ENCODE measurements at places on chromosomes 12 and 14.

DNA sequence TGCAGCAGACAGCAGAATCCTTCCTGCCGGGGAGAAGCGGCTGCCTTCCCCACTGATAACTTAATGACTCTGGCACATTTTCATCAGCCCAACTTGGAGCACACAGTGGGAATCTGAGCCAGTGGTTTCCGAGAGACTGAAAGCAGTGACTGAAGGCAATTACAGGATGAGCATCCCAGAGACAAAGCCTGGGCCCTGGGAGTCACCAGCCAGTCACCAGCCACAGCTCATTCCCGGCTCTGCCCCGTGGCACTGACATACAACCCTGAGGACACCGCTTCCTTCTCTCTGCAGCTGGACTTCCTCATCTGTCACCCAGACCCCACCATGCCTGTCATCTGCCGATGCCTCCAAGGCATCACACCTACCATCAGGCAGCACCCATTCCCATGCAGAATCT lies 192.3 kb downstream of the DPF3 start:
- no peak for DNase-seq

GRCh38 chr12:76726626-76727025 lies 37.3 kb upstream of the ZDHHC17 start:
- DNase-seq: no peak

DNA sequence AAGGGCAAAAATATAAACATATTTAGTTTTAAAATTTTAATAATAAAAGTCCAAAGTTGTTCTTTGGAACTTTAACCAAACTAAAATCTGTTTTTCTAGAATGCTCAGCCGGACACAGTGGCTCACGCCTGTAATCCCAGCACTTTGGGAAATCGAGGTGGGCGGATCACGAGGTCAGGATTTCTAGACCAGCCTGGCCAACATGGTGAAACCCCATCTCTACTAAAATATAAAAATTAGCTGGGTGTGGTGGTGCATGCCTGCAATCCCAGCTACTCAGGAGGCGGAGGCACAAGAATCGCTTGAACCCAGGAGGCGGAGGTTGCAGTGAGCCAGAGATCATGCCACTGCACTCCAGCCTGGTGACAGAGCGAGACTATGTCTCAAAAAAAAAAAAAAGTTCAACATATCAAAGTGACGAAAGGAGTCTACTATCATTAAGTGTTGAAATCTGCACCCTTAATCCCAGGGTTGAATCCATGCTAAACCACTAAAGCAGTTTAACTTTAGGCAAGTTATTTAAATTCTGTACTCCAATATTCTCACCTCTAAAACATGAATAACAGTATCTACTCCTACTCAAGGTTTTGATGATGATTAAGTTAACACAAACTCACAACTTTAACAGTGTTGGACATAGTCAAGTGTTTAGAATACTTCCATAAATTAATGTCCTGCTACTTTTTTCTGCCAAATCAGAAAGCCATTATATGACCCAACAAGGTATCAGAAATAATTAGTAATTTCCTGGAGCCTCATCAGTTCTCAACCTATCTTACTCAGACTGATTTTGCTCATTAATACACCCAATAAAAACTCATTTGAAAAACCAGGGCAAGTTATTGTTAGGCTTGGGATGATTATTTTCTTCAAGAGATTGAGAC lies 11.0 kb downstream of the HNRNPC start:
- DNase-seq: no peak

GRCh38 chr12:124493809-124494750 lies 73.3 kb downstream of the NCOR2 start:
- no peak for DNase-seq

DNA sequence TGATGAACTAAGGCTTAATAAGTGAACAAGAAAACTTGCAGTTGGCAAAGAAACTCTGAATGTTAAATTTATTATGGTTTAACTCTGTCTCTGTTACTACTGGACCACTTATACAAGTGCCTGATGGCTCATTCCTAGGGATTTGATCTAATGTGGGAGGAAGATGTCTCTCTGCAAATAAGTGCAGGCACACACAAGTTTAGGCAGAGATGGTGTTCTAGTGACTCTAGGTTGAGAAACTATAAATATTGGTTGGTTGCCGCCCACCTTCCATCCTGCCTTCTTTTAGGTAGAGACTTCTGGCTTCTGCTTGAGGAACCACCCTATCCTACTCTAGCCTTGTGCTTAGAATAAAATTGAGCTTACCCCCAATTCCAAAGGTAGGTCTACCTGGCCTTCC lies 256.2 kb downstream of the PAWR start:
- DNase-seq: no peak

DNA sequence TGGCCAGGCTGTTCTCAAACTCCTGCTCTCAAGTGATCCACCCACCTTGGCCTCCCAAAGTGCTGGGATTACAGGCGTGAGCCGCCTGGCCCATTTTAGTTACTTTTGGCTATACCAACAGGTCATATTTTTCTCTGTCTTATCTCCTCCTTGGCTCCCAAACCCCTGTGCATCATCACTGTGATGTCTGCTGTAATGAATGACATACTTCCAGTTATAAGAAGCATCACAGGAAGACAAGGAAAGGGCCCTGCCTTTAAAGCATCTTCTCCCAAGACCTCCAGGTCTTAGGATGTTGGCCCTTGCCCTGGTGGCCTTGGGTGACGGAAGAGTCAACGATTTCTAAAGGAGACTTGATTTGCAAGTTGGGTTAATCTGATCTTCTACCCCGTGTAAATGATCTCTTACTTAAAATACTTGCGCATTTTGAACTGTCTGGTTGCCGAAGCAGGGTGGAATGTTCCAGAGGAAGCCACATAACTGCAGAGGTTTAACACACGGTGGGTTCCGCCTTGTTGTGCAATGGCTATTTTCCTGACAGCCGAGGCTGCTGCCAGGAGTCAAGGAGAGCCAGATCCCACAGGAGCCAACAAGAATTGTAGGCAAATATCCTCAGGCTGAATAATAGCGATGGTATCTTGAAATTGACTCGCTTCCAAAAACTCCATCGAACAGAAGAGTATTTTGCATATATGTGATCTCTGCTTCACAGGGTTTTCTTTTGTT lies 55.7 kb upstream of the PLXNC1 start:
- DNase-seq: no peak

DNA sequence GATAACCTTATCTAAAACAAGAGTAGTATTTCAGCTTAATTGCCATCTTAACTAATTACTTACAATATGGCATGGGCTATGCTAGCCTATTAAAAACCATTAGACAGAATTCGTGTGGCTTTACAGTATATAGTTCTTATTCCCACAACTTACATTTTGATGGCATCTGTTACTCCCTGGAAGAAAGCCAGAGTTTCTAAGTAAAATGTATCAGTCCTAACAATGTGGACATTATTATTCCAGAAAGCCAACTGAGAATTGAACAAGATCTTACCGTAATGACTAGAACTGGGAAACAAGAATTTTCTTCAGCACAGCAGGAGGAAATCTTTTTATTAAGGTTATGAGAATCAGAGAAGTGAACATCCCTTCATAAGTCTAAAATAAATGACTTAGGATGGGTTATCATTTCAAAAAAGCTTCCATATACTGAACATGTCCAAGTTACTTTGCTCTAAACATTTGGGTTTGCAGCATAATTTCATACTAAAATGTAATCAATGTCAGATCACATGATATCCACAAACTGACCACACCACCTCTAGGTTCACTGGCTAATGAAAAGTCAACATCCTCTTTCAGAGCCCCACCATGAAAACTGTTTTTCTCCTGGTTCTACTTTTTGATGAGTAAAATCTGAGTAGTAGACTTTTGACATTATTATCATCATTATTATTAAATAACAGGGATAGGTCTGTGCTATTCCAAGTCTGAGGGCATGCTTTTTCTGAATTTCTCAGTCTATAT lies 179.7 kb downstream of the SSPN start:
- DNase-seq: no peak

DNA sequence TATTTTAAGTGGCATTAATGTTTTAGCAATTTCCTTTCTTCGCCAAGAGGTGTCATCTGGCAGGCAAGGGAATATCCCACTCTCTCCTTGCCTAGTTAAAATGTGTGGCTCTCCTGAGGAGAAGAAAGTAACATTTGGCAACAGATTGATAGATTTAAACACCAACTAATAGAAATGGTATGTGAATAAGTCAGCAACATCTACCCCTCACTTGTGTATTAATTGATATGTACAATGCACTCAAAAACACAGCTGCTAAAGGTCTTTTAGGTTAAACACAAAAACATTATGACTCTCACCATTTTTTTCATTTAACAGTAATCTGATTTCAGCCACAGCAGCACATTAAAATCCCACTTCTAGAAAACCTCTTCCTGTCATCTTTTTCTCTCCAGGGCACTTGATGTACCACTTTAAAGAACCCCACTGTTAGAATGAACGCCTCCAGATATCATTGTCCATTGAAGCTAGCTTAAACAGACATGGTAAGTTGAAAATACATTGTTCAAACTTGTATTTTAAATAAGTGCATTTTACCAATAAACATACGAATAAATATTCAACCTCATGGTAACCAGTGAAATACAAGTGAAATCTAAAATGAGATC lies 151.7 kb downstream of the RPAP3 start:
- DNase-seq: no peak

- no peak for DNase-seq
These were observed 16.4 kb downstream of the NID2 start for GRCh38 chr14:52052288-52052943.

DNA sequence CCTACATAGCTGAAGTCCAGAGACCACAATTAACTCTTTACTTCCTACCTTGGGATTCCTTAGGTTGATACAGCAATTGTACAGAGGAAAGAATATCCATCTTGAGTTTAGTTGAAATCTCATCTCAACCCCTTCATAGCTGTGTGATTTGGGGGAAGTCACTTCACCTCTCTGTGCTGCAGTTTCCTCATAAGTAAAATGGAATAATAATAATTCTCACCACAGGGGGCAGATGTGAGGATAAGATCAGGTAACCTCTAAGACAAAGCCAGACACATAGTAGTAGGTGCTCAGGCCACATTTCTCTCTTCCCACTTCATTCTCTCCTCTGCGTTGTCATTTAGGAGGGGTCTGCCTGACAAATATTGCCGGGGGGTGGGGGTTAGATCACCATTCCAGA lies 6.7 kb downstream of the FOXN4 start:
- DNase-seq: no peak

DNA sequence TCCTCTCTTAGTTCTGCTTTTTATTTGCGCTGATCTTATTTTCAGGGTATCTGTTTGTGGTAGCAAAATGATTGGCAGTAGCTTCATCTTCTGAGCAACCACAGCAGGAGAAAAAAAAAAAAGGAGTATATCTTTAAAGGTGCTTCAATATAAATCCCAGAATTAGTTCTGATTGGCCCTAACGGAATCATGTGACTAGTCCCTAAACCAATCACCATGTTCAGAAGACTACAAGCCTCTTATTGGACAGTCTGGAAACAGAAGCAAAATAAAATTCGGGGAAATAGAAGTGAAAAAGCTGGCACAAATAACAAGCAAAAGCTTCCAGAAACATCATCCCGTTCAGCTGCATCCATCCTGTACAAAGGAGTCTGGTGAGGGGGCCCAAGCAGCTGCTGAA lies 49.9 kb upstream of the PTPRO start:
- no peak for DNase-seq

- DNase-seq: no peak
These were observed 98.8 kb downstream of the DAD1 start for GRCh38 chr14:22489957-22490950.

DNA sequence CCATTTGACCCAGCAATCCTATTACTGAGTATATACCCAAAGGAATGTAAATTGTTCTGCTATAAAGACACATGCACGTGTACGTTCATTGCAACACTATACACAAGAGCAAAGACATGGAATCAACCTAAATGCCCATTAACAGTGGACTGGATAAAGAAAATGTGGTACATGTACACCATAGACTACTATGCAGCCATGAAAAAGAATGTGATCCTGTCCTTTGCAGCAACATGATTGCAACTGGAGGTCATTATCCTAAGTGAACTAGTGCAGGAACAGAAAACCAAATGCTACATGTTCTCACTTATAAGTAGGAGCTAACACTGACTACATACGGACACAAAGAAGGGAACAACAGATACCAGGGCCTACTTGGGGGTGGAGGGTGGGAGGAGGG lies 45.7 kb upstream of the VRK1 start:
- no peak for DNase-seq

DNA sequence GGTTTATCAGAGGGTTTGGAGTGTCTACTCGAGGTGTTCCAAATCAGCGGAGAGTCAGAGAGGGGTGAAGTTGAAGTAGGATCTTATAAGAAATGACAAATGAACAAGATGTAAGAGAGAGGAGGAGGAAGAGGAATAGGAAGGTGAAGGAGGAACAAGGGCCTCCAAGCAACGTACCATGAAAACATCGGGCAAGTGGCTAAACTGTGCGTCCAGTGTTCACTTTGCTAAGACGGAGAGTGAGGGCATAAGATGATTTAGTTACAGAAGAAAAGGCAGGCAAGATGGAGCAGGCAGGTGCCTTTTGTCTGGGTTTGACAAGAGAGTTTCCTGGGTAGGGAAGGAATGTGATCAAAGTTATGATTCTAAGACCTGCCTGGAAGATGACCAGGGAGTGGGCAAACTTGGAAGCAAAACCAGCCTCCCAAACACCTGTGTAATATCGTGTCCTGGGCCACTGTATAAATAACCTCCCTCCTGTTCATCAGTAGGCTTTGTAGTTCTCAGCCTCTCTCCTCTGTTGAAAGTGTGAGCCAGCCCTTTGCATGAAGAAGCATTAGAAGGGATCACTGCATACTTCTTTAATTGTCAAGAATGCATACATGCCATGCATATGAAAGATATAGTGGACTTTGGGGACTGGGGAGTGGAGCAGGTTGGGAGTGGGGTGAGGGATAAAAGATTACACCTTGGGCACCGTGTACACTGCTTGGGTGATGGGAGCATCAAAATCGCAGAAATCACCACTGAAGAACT lies 111.4 kb downstream of the ZFP36L1 start:
- DNase-seq: no peak

GRCh38 chr12:95283371-95283770 lies 65.8 kb downstream of the VEZT start:
- no peak for DNase-seq

DNA sequence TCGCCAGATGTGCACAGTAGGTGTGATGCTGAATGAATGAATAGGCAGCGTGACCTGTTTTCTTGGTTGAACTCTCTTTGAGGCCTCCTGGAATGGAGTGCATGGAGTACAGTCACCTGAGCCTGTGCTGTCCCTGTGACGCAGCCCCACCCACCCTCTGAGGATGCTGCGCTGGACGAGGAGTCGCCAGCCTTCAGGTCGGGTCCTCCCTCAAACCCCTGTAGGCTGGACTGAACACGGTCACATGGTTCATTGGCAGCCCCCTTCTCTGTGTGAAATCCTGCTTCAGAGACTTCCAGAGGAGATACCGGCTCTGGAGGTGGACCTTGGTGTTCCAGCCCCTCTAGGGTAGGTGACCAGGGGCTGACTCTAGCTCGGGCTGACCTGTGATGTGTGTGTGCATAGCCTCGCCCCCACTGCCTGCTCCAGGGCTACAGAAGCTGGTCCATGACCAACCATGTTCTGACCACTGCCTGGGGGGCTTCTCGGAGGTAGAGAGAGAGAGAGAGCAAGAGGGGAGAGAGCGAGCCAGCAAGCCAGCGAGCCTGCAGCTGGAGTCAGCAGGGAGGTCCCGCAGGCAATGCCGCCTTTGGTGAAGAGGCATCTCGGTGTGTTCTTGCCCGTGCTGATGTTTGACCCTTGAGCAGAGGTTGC lies 158.0 kb upstream of the RTL1 start:
- DNase-seq: no peak

Data from NCI-H187 (cell line).